ENCODE measurements at places on chromosomes 2 and 18.

- DNase-seq, result no peak
Observed at GRCh38 chr2:151374436-151374835, 17.0 kb downstream of the TNFAIP6 start.

- no peak for DNase-seq
Observed at GRCh38 chr2:10036095-10036884, 7.1 kb upstream of the KLF11 start.

DNA sequence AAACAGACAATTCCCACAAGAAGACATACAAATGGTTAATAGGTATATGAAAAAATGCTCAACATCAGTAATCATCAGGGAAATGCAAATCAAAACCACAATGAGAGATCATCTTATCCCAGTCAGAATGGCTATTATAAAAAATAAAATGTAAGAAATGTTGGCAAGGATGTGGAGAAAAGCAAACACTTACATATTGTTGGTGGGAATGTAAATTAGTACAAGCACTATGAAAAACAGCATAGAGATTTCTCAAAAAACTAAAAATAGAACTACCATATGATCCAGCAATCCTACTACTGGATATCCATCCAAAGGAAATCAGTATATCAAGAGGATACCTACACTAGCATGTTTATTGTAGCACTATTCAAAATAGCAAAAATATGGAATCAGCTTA, 186.6 kb downstream of the NOL4 start:
- no peak for DNase-seq

GRCh38 chr2:178344121-178344520, 106.9 kb downstream of the PRKRA start:
- no peak for DNase-seq

DNA sequence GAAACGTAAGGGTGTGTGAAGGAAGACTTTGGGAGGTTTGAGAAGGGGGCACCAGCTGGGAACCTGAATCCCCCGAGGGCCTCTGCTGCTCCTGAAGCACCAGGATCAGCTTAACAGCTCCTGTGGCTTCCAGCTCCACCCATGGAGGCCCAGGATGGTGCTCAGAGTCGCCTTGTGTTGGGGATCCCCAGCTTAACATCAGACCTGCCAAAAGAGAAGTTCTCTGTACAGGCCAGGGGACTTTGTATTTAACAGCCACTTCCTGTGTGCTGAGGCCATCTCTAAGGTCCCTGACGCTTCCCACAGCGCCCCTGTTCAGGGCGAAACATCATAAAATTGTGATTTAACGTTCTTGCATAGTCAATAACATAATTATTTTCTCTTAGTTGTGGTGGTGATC, 77.5 kb downstream of the NCK2 start:
- DNase-seq, result no peak

DNA sequence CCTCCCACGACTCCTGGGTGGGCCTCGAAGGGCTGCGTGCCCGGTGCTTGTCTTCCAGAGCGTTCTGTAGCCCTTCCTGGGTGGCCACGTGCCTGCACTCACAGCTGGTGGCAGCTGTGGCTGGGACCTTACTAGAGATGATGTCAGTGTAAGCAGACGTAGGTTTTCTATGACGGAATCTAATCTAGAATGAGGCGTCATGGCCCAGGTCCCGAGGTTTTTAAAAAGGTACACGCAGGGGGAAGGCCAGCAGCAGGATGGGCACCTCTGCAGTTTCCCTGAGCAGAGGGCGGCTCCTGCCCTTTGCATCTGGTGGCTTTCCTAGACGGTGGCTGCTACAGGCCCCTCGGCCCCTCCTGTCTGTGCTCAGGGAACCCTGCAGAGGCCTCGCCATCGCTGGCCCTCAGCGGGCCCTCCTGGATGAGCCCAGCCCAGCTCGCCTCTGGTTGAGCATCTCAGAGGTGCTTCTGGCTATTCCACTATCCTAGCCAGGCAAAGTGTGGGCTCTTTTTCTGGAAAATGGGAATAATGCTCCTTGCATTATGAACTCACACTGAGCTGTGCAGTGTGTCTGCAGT, 49.6 kb upstream of the PXDN start:
- no peak for DNase-seq

GRCh38 chr2:177816766-177817165, 255.8 kb downstream of the PDE11A start:
- DNase-seq, result no peak

GRCh38 chr18:76410033-76410432, 85.0 kb downstream of the ZNF516 start:
- DNase-seq, result no peak

- no peak for DNase-seq
Observed at GRCh38 chr2:120344214-120344975, 1.5 kb upstream of the INHBB start.

GRCh38 chr2:241613017-241613780, 23.8 kb downstream of the THAP4 start:
- no peak for DNase-seq

GRCh38 chr2:20326163-20326780, 24.4 kb downstream of the PUM2 start:
- no peak for DNase-seq

- no peak for DNase-seq
Observed at GRCh38 chr18:10558243-10558966, 32.6 kb downstream of the NAPG start.

GRCh38 chr2:38735999-38736320, 15.2 kb downstream of the SRSF7 start:
- DNase-seq, result peak; percentile 40

- peak; percentile 86 for DNase-seq
Observed at GRCh38 chr2:28408764-28409599, 16.3 kb downstream of the FOSL2 start.

GRCh38 chr2:193303464-193303863, 1108.7 kb upstream of the TMEFF2 start:
- DNase-seq, result no peak

- no peak for DNase-seq
Observed at GRCh38 chr18:40642692-40643229, 1312.3 kb upstream of the PIK3C3 start.

DNA sequence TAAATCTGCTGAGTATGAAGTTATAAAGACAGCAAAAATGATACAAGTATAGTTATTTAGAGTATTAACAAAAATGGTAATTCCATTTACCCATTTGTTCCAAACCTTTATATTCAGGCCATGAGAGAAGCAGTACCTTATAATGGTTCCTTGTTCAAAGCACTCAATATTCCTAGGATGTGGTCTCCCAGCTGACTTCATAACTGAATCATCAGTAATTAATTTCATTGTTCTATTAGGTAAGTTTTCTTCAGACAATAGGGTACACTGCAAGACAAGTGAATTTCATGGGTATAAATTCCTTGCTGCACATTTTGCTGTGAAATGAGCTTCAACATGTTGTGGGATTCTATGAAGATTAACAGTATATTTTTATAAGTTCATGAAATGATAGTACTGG, 550.8 kb upstream of the ZEB2 start:
- no peak for DNase-seq

GRCh38 chr18:58785171-58785805, 79.4 kb upstream of the ZNF532 start:
- DNase-seq, result no peak

DNA sequence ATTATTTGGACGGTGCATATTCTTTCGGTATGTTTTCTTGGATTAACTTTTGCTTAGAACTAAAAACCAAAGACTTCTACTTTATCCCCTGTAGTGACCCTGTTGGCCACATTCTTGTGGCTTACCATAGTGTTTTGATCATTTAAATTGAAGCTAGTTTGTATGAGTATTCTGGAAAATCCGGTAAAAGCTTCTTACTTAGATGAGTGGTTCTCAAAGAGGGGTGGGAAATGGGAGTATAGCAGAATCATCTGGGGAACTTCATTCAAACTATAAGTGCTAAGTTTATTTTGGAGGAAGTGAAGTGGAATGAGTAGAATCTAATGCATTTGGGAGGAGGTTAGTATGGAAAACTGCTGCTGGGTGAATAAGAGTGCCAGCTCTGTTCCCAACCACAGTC, 3.8 kb downstream of the PPP1CB start:
- DNase-seq, result no peak

GRCh38 chr2:5093518-5093917, 598.7 kb upstream of the SOX11 start:
- DNase-seq, result no peak

DNA sequence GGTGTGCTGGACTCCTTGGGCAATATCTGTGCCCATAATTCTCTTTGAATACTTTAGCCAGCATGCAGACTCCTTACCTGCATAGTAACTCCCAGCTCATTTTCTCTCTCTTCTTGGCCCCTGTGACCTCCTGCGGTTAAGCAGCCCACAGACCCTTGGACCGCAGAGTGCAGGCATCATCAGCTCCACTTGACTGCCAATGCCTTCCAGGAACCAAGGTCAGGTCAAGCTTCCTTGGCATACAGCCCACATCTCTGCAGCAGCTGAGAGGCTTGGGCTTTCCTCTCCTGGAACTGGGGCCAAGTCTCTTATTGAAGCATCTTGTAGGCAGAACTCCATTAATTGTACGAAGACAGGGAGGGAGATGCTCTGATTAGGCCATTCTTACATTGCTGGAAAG, 130.1 kb upstream of the PIEZO2 start:
- DNase-seq, result no peak

- DNase-seq, result no peak
Observed at GRCh38 chr2:136448986-136449780, 316.2 kb upstream of the THSD7B start.

DNA sequence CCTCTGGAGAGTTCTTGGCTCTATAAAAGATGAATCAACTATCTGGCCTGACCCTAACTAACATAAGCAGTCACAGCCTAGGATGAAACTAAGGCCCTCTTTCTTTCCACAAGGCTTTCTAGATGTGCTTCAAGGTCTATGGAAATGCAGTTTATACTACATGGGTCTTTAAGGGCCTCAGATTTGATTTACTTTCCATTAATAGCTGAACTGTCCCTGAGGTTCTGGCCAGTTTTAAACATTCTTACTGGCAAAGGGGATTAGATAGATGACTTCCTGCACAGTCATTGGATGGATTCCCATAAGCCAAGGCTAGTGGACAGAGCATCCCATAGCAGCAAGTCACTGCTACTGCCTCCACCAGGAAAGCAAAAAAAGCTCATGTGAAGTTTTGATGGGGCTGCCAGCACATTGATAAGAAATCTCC, 38.1 kb upstream of the LCLAT1 start:
- no peak for DNase-seq

- no peak for DNase-seq
Observed at GRCh38 chr2:175103191-175103590, 64.8 kb downstream of the ATF2 start.

DNA sequence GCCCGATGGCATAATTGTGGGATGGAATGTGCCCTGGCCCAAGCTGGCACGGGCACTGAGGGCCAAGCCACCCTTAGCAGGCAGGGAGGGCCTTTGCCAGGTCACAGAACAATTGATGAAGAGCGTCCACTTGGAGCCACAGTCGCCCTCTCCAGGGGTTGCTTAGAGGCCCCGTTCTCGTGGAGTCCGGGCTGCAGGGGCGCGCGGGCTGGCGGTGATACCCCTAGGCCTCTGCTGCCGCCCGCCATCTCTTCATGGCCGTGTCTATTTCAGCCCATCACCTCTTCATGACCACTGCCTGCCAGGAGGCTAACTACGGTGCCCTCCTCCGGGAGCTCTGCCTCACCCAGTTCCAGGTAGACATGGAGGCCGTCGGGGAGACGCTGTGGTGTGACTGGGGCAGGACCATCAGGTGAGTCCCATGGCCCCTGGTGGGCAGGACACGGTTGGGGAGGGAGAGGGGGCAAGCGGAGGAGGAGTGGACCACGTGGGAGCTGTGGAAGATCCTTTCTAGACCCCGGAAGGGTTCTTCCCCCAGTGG, 17.6 kb downstream of the RAMP1 start:
- no peak for DNase-seq

DNA sequence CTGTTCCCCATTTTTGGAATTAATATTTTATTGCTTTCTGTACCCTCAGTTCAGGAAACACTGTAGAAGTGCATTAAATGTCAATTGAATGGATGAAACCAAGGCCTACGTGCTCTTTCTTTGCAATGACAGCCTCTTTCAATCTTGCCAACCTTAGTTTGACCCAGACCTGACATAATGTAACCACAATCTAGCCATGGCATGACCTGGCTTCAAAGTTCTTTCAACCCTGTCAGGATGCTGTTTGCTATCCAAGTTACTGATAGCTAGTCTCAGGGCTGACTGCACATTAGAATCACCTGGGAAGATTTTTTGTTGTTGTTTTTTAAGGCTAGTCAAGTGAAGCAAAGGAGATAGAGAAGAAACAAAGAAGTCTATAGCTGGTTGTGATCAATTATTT, 190.9 kb upstream of the PKDCC start:
- no peak for DNase-seq

GRCh38 chr18:8984131-8984721, 118.3 kb upstream of the NDUFV2 start:
- no peak for DNase-seq

DNA sequence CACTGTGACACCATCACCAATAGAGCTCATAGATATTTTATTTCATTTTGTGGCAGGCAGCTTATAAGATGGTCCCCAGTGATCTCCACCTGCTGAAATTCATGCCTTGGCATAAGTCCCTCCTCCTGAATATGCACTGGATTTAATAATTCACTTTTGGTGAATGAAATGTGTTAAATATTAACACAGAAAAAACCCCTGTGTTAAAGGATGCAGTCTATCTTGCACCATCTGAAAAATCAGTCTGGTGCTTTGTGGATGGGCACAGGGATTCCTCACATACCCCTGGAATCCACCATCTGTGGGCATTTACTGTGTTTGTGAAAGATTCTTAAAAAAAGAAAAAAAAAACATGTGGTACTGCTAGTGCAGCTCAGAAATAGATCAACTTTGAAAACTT, 26.1 kb upstream of the WIPF1 start:
- DNase-seq, result no peak

- DNase-seq, result no peak
Observed at GRCh38 chr2:135258193-135258592, 206.1 kb downstream of the RAB3GAP1 start.

- no peak for DNase-seq
Observed at GRCh38 chr18:66167829-66168684, 417.2 kb downstream of the CDH7 start.

- DNase-seq, result peak; percentile 49
Observed at GRCh38 chr2:128319631-128320191, 1.0 kb upstream of the HS6ST1 start.

GRCh38 chr2:20935168-20935775, 108.6 kb downstream of the APOB start:
- no peak for DNase-seq

- no peak for DNase-seq
Observed at GRCh38 chr2:212777020-212777491, 238.5 kb upstream of the ERBB4 start.

DNA sequence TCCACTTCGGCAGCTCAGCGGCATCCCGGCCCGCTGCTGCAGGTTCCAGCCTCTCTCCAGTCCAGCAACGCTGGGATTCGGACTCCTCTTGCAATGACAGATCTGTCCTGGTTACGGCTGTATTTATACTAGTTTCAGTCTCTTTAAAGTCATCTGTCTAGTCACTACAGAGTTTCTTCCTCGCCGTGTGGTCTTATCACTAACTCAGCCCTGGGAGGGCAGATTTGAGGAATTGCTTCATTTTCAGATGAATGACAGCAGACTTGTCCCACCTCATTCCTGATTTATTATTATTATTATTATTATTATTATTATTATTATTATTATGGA, 2.2 kb downstream of the KLHL29 start:
- no peak for DNase-seq
